HS-27A (cell line): ENCODE measurements at places on chromosomes 5 and 9.

DNA sequence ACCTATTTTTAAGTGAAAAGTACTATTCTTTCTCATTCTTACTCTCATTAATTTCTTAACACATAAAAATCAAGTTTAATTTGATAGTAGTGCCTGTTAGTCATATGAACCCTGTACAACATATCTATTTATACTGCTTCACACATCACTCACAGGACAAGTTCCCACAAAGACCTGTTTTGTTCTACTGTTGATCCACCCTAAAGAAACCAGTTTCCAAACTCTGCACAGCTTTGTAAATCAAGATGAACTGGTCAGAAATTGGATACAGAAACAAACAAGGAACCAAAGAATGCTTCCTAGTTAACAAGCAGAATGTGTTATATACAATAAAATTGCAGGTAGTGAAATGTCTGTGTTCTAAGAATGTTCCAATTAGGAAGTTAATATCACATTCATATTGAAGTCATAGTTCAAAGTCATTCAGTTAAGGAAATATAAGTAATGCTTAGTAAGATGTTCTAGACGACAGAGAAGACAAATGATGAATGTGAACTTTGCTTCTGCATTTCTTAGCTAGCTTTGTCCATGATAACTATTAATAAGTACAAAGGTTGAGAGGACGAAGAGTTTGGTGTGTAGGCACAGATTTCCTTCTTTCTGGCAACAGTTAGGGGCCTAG is 33.4 kb downstream of the C9orf85 start:
- DNase-seq, result no peak

DNA sequence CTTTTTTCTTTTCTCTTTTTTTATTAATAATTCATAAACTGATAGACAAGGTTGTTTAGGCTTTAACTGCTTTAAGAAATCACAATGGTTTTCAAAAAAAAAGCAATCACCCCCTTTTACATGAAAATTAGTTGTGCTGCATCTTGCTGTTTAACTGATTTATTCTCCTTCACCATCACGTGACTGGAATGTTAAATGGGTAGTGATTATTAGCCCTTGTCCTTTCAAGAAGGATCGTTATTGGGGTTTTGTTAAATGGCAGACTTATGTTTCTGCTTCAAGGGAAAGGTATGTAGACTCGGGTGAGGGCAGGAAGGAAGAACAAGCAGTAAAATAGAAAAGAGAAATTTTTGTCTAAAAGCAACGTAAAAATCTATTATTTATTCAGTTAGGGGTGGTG is 175.6 kb upstream of the TLE4 start:
- no peak for DNase-seq

GRCh38 chr9:2697492-2697891 is 19.8 kb upstream of the KCNV2 start:
- no peak for DNase-seq

GRCh38 chr9:99385814-99386279 is 163.8 kb downstream of the SEC61B start:
- no peak for DNase-seq

- DNase-seq, result no peak
These were observed 23.8 kb downstream of the LVRN start for GRCh38 chr5:115985802-115986757.

DNA sequence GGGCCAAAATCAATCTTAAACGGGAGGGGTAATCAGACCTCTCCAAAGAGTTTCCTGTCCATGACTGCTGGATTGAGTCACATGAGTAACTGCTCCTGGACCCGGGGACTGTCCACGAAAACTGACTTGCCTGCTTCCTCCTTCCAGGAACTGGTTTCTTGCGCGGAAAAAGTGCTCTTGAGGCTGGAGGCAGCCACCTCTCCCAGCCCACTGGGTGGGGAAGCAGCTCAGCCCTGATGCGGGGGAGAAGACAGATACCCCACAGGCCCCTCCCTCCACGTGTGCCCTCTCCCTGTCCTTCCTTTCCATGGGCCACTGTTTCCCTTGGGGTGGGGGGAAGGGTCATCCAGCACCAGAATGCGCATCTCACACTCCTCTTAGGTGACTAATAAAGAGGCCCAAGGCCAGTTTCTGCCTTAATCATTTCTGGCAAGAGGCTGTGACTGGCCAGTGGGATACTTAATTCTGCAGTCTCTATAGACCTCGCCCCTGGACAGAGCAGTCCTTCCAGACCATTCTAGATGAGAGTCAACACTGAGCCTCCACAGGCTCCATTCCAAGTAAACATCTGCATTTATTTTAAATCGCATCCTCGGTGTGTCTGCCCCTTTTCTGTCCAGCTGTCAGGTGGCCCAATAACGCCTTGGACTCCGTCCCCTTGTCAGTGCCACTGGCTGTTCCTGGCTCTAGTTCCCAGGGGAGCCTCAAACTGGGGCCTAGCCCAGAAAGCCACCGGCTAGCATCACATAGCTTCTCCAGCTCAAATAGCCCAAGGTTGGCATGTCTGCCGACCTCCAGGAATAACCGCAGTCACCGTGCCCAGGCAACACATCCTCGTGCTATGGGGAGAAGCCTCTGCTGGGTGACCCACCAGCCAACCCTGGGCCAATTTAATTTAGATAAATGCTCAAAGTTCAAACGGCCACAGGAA is 12.0 kb downstream of the REXO4 start:
- no peak for DNase-seq

- no peak for DNase-seq
These were observed 860.8 kb downstream of the PTPRD start for GRCh38 chr9:9751996-9752395.

DNA sequence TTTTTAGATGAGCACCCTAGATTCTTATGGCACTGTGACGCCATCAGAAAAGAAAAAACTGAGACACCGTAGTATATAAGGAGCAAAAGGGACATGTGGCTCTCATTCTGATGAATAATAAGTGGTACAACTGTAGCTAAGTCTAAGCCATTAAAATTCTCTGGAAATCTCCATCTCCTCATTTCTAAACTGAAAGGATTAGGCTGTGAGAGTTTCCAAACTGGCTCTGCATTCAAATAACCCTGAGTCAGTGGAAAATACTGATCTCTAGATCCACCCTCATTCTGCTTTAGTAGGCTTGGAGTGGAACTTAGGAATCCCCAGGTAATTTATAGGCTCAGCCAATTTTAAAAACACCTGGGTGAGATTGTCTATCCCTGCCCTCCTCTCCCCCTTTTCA is 28.5 kb downstream of the PTAR1 start:
- DNase-seq, result no peak

GRCh38 chr9:135136991-135137832 is 49.7 kb downstream of the OLFM1 start:
- no peak for DNase-seq

- no peak for DNase-seq
These were observed 96.8 kb upstream of the NREP start for GRCh38 chr5:111853748-111854147.

DNA sequence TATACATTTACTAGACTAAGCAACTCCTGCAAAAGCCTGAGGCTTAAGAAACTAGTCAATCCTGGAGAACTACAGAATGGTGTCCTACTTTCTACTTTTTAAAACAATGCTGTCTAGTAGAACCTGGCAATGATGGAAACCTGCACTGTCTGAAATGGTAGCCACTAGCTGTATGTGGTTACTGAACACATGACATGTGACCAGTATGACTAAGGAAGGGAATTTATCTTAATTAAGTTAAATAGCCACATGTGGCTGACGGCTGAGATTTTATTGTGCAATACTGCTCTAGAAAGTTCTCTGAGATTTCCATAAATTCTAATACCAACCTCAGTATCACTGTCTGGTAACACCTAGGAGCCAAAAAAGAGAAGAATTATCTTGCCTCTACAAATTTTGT is 44.9 kb upstream of the RAPGEF6 start:
- DNase-seq, result no peak

DNA sequence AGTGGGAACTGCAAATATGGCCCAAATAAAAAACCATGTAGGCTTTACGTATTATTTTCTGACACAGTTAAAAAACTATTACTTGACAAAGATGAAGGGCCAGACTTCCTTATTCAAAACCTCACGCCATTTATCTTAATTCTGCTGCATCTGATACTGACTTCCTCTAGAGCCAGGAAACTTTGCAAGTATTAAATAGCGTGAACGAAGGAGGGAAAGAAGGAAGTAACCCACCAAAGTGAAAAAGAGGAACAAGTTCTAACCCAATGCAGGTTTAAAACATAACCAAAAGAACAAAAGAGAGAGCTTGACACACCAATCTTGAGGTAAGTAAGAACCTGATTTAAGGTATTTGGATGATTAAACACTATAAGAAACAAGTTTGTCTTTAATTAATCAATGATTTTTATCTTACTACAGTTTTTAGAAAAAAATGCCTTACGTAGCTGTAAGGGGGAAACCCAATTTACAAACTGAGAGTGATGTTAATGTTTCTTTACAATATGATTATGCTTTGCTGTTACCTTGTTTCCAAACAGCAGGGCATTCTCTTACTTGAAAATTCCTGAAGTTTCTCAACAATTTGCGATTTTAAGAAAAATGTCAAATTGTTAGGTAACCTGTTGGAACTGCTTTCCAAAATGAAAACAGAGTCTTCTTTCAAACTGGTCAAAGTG is at the start of gene GAPT:
Gene GAPT, plus strand, starts transcription at position 220 of the 677 bp plus-strand sequence. CDS start 3,102 bp downstream, outside the sequence.
- no peak for DNase-seq

DNA sequence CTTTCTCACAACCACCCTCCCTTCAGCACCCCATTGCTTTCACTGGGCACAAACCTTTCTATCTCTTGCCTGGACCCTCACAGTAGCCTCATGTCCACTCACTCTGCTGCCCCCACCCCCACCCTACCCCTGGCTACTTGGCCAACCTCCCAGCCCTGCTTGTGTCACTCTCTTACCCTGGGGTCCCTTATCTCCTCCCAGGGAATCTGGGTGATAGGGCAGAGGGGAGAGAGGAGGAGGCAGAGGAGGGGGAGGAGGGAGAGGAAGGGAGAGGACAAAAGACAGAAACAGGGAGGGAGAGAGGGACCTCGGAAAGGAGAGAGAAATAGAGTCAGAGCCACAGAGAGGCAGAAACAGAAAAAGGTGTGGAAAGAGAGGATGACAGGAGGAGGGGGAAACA is 25.0 kb upstream of the KIF12 start:
- DNase-seq, result no peak

- no peak for DNase-seq
These were observed 151.2 kb downstream of the PAPPA start for GRCh38 chr9:116304761-116305160.

GRCh38 chr9:37951671-37952449 is 47.9 kb upstream of the SLC25A51 start:
- no peak for DNase-seq

DNA sequence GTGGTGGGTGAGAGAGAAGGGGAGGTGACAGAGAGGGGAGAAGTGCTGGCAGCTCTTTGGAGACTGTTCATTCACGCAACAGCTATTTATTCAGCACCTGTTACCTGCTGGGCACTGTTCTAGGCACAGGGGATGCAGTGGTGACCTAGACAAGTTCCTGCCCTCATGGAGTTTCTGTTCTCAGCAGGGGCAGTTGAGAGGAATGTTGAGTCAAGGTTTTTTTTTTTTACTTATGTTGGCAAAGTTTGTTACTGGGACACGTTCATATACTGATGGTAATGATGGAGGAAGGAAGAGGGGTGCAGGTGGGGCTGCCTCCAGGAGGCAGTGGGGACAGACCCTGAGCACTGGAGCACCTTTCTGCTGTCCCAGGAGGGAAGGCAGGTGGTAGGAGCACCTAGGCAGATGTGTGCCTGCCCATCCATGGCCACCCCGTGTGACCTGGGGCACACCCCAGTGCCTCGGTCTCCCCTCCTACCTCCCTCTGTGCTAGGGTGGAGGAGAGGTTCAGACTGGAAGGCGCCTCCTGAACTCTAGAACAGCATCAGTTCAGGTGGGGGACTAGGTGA is 49.4 kb upstream of the SLC25A51 start:
- DNase-seq, result no peak

GRCh38 chr9:92332577-92333281 is 7.0 kb downstream of the CENPP start:
- DNase-seq, result no peak

DNA sequence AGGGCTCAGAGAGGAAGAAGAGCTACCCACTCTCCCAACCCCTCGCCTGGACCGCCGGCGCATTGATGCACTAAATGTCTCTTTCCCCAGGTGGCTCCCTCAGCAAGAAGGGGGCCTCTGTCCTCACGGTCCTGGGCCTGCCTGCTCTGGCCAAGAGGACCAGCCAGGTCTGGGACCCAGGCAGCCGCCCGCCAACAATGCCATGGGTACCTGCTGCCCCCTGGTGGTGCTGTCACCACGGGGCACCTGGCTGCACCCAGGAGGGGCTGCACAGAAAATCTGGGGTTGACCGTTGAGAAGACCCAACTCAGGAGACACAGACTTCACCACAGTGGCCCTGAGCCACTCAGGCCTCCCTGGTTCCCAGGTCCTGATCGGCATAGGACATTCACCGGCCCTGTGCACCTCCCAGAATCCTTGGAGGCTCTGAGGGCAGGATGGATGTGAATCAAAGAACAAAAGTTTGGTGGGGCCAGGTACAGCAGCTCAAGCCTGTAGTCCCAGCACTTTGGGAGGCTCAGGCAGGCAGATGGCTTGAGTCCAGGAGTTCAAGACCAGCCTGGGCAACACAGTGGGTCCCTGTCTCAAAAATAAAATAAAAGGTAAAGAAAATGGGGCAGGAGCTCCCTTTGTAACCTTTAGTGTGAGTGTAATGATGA is 2.4 kb upstream of the VAV2 start:
- DNase-seq, result no peak

DNA sequence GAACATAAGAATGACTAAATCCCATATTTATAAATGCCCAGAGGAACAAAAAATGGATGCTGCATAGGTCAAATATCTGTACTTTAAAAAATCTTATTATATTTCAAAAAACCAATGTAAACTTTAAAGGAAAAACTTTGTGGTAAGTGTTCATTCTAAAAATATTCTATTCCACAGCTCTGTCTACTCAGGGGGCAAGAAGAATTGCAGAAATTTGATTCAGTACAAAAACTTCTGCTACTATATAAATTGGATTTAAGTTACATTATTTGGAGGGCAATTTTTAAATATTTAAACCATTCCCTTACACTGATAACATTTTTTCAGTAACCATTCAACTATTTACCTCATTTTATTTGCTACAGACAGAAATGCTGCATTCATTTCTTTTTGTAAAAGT is 32.1 kb downstream of the NFIB start:
- DNase-seq, result no peak

- DNase-seq, result no peak
These were observed 2.1 kb downstream of the CA9 start for GRCh38 chr9:35675732-35676392.

DNA sequence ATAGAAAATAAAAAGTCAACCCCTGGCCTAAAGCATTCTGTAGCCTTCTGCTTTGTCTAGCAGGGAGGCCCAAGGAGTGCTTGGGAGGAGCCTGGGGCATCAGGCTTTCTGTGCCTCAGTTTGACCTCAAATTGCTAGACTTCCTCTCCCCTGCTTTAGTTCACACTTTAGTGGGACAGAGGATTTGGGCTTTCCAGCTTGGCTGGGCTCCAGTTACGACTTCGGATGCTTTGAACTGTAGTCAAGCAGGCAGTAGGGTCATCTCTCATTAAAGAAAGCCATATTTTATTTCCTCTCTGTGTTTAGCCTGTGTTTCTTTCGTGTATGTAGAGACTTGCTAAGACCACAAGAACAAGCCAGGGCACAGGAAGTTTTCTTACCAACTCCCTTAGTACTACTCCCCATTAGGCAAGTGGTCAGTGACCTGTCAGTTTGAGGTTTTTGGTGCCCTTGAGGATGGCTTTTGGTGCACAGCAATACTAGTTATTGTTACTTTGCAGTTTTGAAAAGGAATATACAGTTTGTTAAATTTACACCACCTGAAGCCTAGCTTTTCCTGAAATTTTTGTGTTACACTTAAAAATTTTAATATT is 334.7 kb downstream of the NDUFS4 start:
- no peak for DNase-seq
